ENCODE measurements at places on chromosomes 6 and 20.

DNA sequence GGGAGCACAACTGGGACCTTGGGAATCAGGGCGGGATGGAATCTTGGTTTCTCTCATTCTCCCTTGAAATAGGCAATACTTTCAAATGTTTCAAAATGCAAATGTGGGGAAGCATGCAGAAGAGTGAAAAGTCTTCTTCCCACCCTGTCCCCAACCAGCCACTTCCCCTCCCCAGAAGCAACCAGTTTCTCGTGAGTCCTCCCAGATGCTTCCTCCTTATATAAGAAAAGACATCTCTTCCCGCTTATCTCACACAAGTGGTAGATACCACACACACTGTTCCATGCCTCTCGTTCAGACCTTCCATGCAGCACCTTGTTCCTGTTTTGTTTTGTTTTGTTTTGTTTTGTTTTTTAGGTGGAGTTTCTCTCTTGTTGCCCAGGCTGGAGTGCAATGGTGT lies 25.1 kb downstream of the HCK start:
- DNase-seq, result no peak

DNA sequence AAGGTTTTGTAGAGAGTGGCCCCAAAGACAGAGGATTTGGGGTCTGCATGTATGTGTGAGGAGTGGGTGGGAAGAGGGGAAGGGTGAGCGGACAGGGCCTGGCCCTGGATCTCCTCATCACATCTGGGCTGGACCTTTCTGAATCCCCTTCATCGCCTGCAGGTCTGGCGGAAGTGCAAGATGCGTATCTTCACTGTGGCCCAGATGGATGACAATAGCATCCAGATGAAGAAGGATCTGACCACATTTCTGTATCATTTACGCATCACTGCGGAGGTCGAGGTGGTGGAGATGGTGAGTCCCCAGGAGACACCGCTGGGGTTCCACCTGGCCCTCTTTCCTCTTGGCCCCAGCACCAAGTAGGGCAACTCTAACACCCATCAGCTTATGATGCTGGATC lies 24.4 kb downstream of the SLC12A5 start:
- DNase-seq, result no peak

DNA sequence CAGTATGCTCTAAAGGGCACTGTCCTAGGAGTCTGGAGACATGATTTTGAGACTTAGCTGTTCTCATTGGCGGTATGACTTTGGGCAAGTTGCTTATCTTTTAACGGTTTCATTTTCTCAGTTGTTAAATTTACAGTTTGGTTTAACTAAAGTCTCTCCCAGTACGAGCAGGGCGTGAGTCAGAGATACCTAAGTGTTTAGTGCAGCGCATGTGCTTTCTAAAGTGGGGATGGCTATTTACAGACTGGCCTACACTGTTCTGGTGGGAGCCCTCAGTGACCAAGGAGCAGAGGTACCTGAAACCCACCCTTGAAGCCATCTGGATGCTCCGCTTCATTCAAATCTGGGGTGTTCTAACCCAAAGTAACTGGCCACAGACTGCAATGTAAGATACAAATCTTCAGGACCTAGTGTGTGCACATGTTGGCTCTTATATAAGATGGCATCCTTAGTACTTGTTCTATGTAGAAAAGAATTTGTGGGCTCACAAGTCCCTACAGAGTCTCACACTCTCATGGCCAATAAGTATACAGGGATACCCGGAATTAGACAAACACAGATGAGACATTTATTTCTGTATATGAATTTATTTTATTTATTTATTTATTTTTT lies 10.7 kb downstream of the MSH5 start:
- no peak for DNase-seq

DNA sequence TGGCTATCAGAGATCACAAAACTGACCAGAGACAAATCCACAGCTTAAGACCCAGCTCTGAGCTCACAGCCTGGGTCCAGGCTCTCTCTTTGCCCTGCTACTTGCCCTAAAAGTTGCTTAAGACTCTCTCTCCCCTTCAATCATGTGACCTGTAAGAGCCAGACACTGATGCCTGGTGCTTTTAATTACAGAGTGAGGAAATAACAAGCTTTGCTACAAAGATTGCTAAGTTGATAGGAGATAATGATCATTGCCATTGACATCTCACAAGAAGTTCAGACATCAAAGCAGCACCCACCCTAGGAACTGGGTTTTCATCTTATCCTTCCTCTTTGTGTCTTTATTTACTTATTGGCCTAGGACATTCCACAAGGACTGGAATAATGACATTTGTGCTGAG lies 125.9 kb upstream of the CD93 start:
- DNase-seq, result no peak

- peak; percentile 15 for DNase-seq
Observed at GRCh38 chr6:17820055-17820454, 113.3 kb upstream of the NUP153 start.

GRCh38 chr6:34964564-34964963 lies 75.5 kb downstream of the ANKS1A start:
- DNase-seq, result no peak

DNA sequence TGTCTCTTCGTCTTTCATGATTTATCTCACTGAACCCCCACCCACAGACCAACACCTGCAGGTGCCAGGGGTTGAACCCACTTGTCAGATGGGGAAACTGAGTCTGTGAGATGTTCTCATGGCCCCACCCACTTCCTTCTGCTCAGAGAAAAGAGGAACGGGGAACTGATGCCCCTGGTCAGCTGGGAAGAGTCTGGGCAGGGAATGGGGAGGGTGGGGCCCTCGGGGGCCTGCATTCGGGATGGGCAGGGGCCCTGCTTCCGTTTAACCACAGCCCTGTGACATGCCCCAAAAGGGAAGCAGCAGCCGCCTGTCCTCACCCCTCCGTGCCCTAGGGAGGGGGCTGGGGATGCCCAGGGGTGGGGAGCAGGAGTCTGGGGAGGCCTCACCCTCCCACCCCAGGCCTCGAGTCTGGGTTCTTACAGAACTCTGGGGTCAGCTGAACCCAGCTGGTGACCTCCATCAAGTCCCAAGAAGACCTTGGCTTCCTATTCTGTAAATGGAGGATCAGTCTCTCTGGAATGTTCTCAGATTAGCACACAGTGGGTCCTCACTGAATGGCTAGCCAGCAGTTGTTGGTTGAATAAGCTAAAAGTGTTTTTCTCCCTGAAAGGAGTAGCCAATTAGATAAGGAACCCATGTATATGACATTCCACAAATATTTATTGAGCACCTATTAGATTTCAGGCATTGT lies 81.5 kb downstream of the CEBPB start:
- DNase-seq, result no peak

DNA sequence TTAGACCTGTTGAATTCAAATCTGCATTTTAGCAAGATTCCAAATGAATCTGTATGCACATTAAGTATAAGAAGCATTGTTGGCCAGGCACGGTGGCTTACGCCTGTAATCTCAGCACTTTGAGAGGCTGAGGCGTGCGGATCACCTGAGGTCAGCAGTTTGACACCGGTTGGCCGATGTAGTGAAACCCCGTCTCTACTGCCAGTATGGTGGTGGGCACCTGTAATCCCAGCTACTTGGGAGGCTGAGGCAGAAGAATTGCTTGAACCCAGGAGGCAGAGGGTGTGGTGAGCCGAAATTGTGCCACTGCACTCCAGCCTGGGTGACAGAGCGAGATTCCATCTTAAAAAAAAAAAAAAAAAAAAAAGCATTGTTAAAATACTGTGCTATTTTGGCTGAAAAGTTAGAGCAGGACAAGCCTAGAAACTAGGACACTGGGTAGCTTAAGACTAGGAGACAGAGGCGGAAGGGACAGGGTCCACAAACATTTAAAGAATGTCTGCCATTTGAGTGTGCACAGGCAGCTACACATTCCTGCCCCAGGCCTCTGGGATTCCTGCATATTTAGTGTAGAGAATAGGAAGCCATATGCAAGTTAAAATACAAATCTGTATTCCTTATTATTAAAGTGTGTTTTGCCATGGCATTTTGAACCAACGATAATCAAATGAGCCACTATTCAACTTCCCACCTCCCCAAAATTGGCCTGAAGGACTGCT lies 45.1 kb upstream of the EEF1A1 start:
- peak; percentile 52 for DNase-seq

- no peak for DNase-seq
Observed at GRCh38 chr20:15200147-15200565, 862.7 kb upstream of the FLRT3 start.

GRCh38 chr6:166078294-166078693 lies 89.4 kb downstream of the TBXT start:
- peak; percentile 48 for DNase-seq

DNA sequence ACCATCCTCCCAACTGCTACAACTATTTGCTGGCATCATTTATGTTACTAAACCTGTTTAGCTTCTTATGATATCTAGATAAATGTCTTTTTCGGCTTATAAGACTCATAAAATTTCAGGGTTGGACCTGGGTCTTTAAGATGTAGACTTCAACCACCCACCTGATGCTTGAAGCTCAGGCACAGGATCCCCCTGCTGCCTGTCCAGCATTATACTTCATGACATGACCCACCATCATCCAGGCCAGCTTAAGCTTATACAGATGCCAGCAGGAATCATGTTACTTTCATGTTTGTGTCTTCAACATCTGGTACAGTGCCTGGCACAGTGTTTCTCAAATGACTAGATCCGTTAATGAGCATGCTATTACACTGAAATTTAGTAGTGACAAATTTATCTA lies 47.4 kb downstream of the SLC17A5 start:
- no peak for DNase-seq

- no peak for DNase-seq
Observed at GRCh38 chr20:34145280-34145819, 33.3 kb upstream of the EIF2S2 start.
